M059J (cell line): ENCODE measurements at places on chromosomes 4 and X.
A peak's percentile ranks its signal among the peaks of the same experiment; 100 is the strongest.

DNA sequence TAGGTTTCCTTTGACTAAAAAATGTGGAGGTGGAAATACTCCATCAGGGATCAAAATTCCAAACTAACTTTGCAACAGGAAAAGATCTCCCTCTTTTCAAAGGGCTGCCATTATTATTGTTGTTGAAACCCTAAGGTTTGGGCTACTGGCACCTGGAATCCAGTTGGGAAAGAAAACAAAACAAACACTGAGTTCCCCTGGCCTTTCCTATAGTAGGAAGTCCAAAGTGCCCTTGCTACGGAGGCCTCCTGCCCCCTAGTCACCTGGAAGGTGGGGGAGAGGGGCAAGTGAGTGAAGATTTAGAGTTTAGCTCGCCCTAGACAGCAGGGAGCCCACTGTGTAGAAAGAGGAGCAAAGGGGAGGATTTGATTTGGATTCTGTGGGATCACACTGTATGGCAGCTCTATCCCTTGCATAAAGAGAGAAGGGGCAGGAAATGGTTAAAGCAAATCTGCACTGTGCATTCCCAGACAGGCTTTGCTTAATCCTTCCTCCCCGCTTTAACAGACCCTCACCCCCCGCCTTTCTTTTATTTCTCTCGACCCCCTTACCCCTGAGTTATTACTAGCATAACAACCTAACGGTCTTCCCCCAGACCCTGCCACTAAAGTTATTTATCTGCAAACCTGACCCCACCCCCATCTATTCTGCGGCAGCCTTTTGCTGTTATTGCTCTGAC lies 627 bp upstream of the FAT4 start:
- DNase-seq = no peak

DNA sequence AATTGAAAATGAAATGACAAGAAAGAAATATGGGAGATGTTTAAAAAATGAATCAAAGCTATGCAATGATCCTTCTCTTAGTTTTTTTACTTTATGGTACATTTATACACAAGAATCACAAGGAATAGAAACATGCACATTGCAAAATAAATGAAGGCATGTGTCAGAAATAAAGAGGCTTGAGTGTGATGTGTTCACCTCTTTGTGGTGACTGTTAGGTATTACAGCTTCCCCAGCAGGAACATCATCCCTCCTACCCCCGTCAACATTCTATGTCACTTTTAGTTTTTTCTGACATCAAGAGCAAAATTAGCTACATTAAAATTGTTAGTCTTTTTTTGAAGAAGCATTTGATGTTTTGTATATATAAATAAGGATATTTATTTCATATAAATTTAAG lies 214.8 kb downstream of the SLC4A4 start:
- DNase-seq = peak; percentile 24

DNA sequence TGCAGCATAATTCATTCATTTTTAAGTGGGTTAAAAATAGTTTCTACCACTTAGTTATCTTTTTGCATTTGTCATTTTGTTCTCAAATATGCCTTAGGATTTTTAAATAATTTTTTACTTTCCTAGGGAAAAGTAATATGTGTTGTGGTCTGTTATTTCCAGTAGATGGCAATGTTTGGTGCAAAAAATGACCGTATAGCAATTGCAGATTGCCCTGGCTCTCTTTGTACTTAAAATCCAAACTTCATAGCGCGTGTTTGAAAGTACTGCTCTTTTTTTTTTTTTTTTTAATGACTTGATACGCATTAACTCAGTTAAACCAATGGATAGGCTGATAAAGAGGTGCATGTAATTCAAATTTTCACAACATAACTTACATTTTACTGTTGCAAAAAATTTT lies 74.4 kb upstream of the RBMX start:
- DNase-seq = peak; percentile 44

DNA sequence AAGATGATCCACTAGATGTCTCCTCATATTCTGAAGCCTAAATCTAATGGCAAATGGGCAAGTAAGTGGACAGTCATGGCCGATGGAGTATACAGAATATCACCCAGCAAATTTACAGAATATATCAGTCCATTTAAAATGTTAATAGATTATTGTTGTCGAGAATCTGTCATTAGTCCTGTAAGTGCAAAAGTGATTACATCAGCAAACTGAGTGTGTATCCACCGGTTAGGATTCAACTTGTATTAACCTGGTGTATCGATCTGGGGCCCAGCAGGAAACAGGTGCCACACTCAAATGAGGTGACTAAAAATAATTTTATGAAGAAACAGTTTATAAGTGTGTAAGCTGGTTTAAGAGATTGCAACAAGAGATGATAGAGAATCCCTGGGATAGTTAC lies 367.9 kb upstream of the FAM47C start:
- DNase-seq = no peak

GRCh38 chr4:144582105-144582850 lies 63.7 kb upstream of the HHIP start:
- DNase-seq = peak; percentile 26

- peak; percentile 52 for DNase-seq
Observed at GRCh38 chr4:105092768-105093167, 53.9 kb upstream of the TET2 start.
